SK-N-SH treated with all-trans-retinoic acid at 6 μM for 48 hours (cell line): ENCODE measurements at places on chromosomes 1 and 21.

GRCh38 chr1:56540467-56540866 is 38.9 kb downstream of the PLPP3 start:
- no peak for ATAC-seq

DNA sequence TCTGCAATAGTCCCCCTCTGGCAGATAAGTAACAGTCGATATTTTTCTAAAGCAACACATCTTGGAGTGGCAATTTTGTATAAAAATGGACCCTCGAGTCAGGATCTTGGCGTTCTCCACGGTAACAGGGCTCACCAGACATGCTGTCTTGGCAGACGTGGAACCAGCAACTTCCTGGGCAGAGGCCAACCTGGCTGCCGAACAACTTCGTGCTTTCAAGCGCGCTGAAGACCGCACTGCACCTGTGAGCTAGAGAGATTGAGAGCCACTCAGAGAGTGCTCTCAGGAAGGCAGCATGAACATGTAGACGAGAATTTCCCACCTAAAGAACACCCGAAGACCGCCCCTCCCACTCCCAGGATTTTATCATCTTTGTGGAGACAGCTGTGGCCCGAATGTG is 7.3 kb downstream of the C1orf174 start:
- no peak for ATAC-seq

- ATAC-seq, result no peak
These were observed 24.2 kb downstream of the CAPZB start for GRCh38 chr1:19461220-19461554.

GRCh38 chr21:31555741-31556191 is 103.7 kb upstream of the SOD1 start:
- no peak for ATAC-seq

- no peak for ATAC-seq
These were observed 13.2 kb downstream of the KRTAP26-1 start for GRCh38 chr21:30306884-30307283.

GRCh38 chr1:84525779-84526178 is 19.4 kb upstream of the GNG5 start:
- no peak for ATAC-seq

- peak; percentile 95 for ATAC-seq
These were observed 6.7 kb downstream of the UROD start for GRCh38 chr1:45018599-45019230.

- peak; percentile 67; the same call in 2 of the 3 replicates for ATAC-seq
These were observed 126.2 kb downstream of the GIPC2 start for GRCh38 chr1:78171736-78172590.

DNA sequence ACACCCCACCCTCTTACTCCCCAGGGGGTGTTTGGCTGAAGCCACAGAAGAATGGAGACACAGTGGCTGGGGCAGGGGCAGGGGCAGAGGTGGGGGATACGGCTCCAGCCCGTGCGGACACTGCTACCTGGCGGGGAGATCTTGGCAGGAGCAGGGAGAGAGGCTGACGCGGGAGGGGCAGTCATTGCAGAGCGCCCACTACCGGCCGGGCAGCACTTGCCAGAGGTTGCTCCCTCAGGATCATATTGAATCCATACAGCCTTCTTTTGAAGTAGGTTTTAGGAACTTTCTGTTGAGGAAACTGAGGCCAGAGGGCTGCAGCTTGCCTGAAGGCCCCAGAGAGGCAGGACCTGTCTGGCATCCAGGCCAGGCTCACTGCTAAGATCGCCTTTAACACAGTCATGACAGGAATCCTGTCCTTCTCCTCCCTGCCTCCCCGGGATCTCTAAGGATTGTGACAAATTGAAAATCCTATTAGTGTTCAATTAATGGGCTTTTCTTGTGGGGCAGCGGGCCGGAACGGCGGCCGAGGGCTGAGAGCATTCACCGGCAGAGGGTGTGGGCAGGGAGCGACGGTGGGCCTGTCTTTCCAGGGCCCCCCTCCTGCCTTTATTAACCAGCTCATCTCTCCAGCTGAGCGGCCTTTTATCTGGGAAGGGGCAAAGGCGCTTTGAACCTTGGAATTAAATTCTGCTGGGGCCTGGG is 65.5 kb upstream of the WNT4 start:
- no peak for ATAC-seq

GRCh38 chr1:33060579-33061083 is 20.3 kb upstream of the AZIN2 start:
- no peak; the same call in 2 of the 3 replicates for ATAC-seq

DNA sequence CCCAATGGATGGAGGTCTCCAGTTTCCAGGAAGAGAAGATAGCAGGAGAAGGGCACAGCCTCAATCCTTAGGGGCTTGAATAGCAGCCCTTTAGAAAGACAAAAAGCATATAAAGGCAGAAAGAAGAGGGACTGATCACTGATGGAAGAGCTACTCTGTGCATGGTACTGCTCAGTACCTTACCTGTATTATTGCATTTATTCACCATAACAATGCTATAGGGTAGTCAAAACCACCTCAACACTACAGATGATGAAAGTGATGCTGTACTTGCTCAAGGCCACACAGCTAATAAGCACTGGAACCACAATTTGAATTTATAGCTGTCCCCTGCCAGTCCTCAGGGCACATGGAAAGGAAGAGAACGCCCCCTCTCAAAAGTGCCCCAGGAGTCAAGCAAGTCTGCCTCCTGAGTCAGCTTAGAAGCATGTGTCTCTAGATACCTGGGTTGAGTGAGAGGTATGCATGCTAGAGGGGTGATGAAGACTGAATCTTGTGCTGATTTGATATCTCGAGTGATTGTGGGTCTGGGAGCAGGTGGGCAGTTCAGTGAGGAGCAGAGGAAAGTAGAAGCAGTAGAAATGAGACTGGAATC is 13.6 kb downstream of the DDAH1 start:
- no peak for ATAC-seq

- ATAC-seq, result no peak
These were observed 36.5 kb downstream of the RNASEL start for GRCh38 chr1:182552527-182552926.

DNA sequence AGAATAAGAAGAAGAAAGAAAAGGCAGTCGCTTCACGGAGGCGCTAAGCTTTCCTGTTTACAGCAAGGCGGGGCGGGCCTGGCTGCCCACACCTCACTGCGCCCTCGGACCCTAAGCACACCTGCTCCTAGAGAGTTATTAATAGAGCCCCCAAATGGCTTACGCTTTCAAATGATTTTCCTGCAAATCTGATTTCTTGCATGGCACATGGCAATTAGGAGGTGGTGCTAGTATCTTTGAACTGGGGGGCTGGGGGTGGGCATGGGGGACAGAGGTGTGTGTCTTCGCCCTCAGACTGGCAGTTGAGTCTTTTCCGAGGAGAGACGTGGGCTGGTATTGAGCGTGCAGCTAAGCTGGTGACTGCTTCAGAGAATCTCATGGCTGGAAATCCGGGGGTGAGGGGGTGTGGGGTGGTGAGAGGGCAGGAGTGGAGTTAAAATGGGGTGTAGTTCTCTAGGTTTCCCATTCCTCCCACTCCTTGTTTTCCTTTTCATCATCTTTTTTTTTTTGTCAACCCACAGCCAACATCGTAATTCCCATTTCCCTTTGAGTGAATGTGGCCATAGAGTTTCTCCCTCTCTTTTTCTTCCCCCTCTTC is 1.3 kb downstream of the S1PR1 start:
- no peak for ATAC-seq

- peak; percentile 16 for ATAC-seq
These were observed 722 bp downstream of the TUT4 start for GRCh38 chr1:52552236-52552504.

- no peak for ATAC-seq
These were observed 71.9 kb downstream of the SMYD2 start for GRCh38 chr1:214352838-214353237.

DNA sequence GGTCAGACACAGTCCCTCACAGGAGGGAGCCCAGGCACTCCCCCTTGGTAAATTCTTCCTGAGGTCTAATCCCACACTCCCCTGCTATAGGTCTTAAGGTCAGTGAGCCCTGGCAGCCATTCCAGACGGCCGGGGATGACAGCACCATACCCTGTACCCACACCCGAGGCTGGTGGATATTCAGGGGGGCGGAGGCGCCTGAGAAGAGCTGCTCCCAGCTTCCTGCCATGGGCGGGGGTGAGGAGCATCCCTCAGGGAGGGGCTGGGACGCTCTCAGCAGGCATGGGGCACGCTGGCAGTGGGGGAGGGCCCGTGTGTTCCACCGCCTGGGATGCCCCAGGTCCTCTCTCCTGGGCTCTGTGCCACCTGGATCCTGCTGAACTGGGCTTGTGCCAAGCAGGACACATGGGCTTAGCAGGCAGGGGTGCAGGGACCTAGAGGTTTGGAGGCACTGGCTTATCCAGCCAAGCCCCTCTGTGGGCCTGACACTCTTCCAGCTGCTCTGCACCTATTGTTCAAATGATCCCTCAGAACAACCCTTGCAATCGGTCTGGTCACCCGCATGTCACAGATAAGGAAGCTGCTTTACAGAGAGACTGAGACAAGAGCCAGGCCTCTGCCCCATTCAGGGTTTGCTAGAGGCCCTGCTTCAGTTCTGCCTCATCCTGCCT is 5.7 kb upstream of the ADGRB2 start:
- ATAC-seq, result peak; percentile 39

DNA sequence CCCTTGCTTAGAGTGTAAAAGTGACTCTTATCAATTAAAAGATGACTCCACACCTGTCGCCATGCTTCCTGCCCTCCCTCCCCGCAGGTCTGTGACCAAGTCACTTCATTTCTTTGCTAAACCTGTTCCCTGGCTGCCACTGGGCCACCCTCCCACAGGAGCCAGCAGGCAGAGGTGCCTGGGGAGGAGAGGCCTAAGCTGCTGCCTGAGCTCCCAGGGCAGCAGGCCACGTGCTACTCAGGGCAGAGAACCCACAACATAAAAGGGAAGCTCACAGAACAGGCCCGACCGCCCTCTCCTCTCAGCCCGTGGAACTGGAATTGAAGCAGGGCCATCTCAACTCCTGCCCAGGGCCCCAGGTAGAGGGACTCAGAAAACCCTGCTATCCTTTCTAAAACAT is 4.9 kb downstream of the C1orf198 start:
- ATAC-seq, result no peak

DNA sequence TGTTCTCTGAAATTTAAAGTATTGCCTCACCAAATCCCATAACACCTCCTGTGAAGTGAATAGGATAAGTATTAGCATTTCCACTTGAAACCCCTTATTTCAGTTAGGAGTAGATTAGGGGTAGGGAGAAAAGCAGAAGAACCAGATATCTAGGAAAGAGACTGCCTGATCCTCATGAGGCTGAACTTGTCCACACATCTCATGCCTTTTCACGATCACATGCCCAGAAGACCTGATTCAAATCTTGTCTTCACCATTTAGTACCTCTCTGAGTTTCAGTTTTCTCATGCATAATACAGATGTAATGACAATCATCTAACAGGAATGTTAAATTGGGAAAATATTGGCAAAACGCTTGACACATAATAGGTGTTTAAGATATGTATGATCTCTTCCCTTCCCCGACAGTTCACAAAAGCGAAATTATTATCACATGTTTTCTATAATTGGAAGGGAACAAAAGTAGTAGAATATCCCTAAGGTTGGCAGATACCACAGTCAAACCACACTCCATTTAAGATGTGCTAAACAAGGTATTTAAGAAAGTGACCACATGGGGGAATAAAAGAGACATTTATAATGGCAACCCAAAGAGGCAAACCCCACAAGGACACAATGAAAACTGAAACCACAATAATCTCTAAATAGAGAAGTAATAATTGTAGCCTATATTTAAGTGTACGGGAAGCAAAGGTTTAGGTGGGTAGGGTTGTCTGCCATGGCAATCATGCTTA is 25.2 kb downstream of the GFI1 start:
- ATAC-seq, result peak; percentile 71

GRCh38 chr21:40717028-40717427 is 129.9 kb downstream of the DSCAM start:
- no peak for ATAC-seq

DNA sequence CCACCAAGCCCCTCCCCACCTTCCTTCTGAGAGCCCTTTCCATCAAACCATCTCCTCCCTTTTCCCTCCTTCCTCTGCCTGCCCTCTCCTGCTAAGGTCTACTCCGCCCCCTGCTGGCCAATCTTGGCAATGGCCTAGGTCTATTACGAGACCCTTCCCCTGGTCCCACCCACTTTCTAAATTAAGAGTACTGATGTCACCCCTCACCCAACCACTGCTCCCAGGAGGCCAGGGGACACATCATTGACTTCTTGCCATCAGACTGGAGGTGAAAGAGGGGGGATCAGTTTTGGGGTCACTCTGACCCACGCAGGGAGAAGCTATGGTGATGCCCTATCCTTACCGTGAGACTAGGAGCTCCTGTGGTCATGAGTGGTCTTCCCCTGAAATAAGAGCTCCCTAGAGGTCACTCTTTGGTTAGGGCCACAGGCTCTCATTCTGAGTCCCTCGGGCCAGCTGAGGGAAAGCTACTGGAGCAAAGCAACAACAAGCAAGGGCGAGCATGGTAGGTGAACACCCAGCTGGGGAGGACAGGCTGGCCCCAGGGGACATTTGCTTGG is 34.6 kb upstream of the S100A7 start:
- ATAC-seq, result peak; percentile 78

GRCh38 chr1:207810173-207810572 is 58.3 kb downstream of the CD46 start:
- ATAC-seq, result no peak

DNA sequence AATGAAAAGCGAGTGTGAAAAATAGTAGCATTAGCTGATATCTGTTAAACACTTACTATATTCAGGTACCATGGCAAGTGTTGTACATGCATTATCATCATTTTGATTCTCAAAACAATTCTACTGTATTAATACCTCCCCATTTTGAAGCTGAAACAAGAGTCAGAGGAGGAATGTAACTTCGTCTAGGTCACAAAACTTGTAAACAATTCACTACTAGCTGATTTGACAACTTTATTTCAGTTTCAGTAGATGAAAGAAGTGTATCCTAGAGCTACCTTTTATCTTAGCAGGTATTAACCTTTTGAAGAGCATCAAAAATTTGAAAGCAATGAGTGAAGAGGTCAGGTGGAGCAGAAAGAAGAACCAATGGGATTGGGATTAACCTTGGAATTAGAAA is 1.6 kb downstream of the CD84 start:
- ATAC-seq, result no peak

DNA sequence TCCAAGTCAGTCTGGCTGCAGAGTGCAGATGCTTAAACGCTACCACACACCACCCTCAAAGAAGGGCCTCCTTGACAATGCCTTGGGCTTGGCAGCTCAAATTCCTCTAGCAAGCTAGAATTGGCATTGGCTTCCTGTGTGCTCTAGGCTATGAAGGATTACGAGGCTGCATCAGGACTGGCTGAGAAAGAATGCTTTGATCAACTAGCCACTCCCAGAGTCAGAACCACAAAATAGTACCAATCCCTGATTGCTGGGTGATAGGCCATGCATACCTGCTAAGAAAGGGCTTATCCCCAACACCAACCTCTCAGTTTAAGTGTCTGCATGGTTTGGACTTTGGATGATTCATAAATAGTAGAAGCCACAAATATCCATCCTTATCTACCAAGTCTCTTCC is 504.9 kb downstream of the OMA1 start:
- ATAC-seq, result peak; percentile 30; the same call in 1 of the 3 replicates

DNA sequence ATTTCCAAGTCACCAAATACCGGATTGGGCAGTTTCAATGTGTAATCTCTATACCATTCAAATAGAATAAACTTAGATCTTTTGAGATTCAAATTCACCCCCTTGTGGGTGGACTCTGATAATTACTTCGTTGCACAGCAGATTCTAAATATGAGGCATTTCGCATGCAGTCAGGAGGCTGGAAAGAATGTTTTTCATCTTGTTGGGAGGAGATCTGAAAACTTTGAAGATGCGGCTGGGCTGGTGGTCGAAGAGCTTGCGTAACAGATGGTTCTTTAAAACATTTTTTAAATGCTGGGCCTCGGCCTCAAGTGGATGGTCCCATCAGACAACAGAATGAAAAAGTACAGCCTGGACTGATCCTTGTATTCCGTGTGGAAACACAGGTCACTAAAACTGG is 10.4 kb downstream of the NR5A2 start:
- ATAC-seq, result no peak
